ENCODE measurements at places on chromosomes 6 and 20. TPM values are rescaled to one million over a fixed set of nuclear protein-coding genes. Genes with fewer than 3 reads are reported as not detected.

- no peak for DNase-seq
Observed at GRCh38 chr20:8432435-8433148, 300.5 kb downstream of the PLCB1 start.

- no peak for DNase-seq
Observed at GRCh38 chr20:50636601-50637540, 54.5 kb downstream of the RIPOR3 start.

GRCh38 chr6:163347021-163347446 is 67.5 kb upstream of the QKI start:
- DNase-seq = no peak

NR2E1 gene
- not detected for polyA plus RNA-seq

RAET1E gene
- 0.72 TPM for polyA plus RNA-seq

HLA-DQB2 gene
- 1.2 TPM for polyA plus RNA-seq

Measured in left renal cortex interstitium (tissue), 4 donors.